Peyer's patch (tissue), 4 donors: ENCODE measurements at places on chromosomes 7 and 10. TPM values are rescaled to one million over a fixed set of nuclear protein-coding genes. Genes with fewer than 3 reads are reported as not detected.

GRCh38 chr10:44178281-44178680 is 206.6 kb downstream of the CXCL12 start:
- DNase-seq, result no peak

GRCh38 chr7:4394736-4395135 is 287.4 kb upstream of the FOXK1 start:
- DNase-seq, result no peak

DNA sequence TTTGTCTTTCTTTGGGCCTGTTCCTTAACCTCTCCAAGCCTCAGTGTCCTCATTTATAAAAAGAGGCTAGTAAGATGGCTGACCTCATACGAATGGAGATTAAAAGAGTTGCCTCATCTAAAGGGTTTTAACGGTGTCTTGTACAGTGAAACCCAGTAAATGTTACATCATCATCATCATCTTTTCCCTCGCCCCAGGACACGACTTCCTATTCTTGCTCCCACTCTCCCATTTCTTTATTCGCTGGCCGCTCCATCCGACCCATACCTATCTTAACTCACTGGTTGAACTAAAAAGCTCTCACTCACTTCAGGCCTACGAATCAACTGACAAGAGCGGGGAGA is 554 bp downstream of the FRA10AC1 start:
- DNase-seq, result no peak

GRCh38 chr10:42149027-42149700 is 489.2 kb downstream of the ZNF33B start:
- peak; percentile 43 for DNase-seq

DNA sequence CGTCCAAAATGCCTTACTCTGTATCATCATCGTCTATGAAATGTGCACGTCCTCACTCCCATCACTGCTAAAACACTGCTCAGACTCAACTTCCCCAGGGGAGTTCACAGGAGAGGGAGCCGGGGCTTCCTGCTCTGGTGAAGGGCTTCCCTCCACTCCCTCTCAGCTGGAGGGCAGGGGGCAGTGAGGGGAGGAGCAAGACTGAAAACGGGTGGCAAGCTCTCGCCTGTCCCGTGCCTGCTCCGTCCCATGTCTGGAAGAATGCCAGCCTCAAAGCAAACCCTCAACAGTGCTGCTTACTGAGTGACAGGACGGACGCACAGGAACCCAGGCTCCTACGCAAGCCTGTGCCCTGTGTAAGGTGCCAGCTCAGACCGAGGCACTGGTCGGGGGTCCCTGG is 25.1 kb downstream of the PRKAG2 start:
- no peak for DNase-seq

- no peak for DNase-seq
Measured at GRCh38 chr10:77548157-77548556, 89.5 kb downstream of the KCNMA1 start.

DNA sequence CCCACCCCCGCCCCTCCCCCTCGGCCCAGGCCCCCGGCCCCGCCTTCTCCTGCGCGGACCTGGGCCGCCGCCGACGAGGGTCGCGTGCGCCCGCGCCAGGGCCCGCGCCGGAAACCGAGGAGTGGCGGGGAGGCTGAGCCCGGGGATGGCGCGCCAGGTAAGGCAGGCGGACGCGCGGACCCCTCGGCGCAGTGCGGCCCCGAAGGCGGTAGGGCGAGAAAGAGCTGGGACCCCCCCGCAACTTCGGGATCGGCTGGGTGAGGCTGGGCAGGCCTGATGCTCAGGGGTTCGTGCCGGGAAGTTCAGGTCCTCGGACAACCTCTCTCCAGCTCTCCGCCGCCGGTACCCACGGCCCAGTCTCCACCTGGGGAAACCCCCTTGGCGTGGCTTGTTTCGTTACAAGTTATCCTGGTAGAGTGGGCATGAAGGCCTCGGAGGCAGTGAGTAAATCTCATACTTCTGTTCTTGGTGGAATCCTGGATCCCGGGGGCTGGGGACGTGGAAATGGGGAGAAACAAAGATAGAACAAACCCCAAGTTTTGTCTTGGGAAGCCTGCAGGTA is 58.4 kb downstream of the ZNF467 start:
- no peak for DNase-seq

DNA sequence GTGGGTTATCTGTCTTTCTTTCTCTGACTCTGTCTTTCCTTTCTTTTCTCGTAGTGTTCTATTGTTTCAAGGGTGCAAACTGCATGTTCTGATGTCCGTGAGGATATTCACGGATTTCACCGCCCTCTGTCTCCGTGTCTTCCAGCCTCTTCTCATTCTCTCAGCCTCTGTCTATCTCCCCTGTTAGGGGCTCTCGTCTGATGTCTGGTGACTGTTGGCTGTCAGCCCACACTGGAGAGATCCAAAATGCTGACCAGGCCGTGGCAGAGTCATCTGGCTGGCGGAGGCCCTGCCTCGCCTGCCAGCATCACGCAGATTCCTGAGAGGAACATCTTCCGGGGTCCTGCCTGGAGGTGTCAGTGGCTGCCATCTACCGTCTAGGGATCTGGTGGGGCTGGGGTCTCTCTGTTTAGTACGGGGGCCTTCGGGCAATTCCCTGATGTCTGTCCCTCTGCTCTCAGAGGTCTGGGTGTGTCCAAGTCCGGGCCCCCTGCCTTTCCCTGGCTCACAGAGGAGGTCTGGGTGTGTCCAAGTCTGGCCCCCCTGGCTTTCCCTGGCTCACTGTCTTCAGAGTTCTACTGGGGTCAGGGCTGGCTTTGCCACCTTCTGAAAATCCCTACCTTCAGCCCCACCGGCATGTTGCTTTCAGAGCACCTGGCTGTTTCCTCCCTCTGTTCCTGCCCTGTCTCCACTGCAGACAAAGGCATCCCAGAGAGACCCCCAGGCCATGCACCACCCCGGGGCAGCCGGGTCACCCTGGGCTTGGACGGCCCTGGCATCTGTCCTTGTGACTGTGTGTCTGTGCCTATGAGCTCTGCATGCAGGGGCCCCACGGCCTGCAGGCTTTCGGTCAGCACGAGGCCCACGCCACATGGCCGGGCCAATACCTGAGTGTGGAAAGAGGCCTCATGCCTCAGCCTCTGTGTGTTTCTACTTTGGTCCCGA is 14.0 kb upstream of the SCART1 start:
- no peak for DNase-seq

DNA sequence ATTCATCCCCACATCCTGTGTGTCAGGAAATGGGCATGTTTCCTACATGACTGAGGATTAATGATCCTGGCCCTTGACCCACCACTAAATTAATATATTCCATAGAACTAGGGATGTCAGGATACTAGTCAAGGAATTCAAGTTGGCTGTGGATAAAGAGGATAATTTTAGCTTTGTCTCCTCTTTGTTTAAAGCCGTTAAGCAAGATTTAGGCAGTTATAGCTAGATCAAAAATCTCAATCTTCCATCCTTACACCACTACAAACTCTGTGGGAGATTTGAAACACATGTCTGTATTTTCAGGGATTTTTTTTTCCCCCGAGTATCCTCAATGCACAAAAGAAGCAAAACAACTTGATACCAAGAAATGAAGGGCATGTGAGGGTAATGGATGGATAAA is 417.1 kb downstream of the MAGI2 start:
- no peak for DNase-seq

- DNase-seq, result no peak
Measured at GRCh38 chr7:47000561-47000960, 581.4 kb downstream of the TNS3 start.

DNA sequence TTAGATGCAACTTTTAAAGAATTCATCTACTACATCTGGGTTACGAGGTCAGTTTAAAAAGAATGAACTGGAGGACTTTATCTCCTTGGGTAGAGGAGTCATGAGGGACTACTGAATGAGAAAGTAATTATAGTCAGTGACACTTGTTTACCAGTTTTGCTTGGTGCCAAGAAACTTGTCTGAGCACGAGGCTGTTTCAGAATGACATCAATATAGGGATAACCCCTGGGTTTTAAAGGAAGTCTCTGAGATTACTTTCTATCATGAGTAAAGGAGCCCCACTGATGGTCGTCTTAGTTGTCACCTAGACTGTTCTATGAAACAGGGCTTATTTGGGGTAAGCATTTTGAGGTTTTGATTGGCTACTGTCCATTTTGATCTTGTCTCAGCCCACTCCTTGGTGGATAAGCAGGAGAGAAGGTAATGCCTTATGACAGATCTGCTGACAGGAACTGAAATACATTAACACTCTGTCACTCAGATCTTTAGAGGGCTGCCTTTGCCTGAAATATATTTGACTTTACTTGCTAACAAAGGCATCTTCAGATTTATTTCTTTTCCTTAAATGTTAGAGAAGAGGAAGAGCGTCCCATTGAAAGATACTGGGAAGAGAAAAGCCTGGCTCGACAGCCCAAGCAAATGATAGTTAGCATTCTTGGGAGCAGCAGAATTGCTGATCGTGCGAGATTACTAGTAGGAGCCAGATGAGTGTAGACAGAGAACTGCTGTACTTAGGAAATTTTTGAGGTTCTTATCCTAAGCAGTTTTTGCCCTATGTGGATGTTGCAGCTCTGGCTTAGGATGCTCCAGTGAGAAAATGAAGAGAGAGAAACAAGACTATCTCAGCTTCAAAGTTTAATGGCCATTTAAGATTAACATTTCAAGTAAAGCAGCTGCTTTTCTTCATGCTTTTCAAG is 299.2 kb upstream of the LRGUK start:
- DNase-seq, result no peak

DNA sequence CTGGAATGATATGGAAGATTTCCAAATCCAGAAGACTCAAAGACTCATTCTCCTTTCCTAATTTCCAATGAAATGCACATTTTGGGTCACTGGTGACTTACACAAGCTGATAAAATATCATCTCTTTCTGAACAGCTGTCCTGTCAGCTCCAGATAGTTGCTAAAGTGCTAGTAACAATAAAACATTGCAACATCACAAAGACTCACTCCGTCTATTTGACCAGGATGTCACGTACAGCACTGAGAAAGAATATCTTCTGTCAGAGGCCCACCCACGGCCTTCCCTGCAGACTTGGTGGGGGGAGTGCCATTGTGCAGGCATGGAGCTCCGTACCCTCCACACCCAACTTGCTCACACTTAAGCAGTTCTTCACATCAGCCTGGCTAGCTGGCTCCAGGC is 78.9 kb upstream of the EGR2 start:
- no peak for DNase-seq

GRCh38 chr7:91759205-91759863 is 121.2 kb downstream of the MTERF1 start:
- DNase-seq, result peak; percentile 80

RAB11FIP2 gene
- 16.8 TPM for total RNA-seq

SLC18A3 gene
- total RNA-seq, result not detected

LIPM gene
- not detected for total RNA-seq

ZNF727 gene
- not detected for total RNA-seq

UNCX gene
- total RNA-seq, result not detected

AKR1C3 gene
- 532 TPM for total RNA-seq

ELMO1 gene
- 381 TPM for total RNA-seq

MPP7 gene
- total RNA-seq, result 15.4 TPM

TRIM73 gene
- 5.8 TPM for total RNA-seq

NODAL gene
- total RNA-seq, result not detected

CFAP70 gene
- 2.9 TPM for total RNA-seq
